HFFc6 (cell line): ENCODE measurements at places on chromosomes 1 and 21. TPM values are rescaled to one million over a fixed set of nuclear protein-coding genes. Genes with fewer than 3 reads are reported as not detected.

DNA sequence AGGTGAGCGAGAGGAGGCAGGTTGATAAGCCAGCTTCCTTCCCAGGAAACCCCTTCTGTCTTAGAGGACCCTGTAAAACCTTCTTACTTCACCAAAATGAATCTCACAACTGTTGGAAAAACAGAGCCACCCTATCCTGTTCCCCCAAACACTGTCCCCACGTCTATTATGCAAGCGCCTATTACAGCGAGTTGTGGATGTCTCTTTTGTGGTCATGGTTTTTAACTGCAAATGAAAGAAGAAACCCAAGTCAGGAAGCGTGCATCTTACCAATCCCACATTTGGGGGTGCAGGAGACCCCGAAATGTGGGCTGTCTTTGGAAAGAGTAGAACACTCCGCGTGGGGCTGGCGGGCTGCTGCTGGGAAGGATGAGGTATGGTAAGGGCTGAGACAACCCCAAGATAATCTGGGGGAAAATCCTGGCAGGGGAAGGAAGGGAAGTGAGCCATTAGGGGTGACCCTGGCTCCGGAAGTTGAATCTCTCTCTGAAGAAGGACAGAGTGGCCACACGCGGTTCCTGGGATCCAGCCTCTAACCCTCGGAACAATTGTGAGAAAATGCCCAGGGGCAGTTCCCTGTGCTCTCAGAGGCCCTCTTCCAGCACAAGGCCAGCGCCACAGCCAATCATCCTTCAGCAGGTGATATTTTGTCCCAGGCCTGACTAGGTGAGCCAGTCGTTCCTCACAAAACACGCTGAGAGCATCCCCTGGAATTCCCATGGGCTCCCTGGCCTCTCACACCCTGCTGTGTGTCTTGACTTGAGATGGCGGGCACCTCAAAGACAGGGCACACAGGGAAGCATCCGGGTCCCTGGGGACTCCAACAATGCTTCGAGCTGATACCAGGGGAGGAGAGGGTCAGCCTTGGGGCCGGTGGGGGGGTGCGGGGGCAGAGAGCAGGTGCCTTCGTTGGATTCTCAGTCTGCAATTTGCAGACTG, 168.5 kb upstream of the IRF2BP2 start:
- DNase-seq: no peak

DNA sequence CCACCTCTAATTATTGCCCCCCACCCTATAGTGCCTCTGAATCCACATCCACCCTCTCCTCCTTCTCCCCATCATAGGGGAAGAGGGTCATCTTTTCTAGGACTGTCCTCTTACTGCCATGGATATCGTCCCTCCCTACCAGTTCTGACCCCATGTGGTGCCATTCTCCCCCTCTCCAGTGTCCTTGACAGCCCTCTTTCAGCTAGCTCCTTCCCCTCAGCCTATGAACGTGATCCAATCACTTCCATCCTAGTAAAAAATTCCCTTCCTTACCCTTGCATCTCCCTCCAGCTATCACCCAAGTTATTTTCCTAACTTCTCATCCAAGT, 172.7 kb downstream of the RRAGC start:
- no peak for DNase-seq

DNAH14 gene
- 4.5 to 7.7 TPM (median 5.6 TPM) in 3 replicates for total RNA-seq

TNFRSF9 gene
- total RNA-seq: not detected in 3 replicates
